ENCODE measurements at places on chromosomes 5 and 9. TPM values are rescaled to one million over a fixed set of nuclear protein-coding genes. Genes with fewer than 3 reads are reported as not detected.

The PTTG1 gene
- 25.8 TPM for total RNA-seq

The PCDHA10 gene
- total RNA-seq, result under 0.01 TPM

The HTR1A gene
- total RNA-seq, result not detected

DNA sequence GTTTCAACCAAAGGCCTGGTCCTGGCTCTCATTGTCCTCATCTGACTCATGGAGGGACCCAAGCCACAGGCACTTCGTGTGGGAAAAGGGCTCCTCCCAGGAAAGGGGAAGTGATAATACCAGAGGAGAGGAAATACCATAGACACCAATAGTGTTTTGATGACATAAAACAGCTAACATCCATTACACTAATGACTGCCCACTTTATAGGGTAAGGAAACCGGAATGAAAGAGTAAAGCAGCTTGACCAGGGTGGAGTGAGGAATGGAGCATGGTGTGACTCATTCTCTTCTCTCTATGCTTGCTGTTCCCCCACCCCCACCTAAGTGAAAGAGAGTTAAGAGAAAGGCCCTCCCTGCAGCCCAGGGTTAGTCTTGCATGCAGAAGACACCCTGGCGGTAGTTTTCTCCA lies 67.4 kb upstream of the HRH2 start:
- peak; percentile 12 for DNase-seq

GRCh38 chr5:137737349-137738131 lies 1.7 kb upstream of the KLHL3 start:
- peak; percentile 39 for DNase-seq

DNA sequence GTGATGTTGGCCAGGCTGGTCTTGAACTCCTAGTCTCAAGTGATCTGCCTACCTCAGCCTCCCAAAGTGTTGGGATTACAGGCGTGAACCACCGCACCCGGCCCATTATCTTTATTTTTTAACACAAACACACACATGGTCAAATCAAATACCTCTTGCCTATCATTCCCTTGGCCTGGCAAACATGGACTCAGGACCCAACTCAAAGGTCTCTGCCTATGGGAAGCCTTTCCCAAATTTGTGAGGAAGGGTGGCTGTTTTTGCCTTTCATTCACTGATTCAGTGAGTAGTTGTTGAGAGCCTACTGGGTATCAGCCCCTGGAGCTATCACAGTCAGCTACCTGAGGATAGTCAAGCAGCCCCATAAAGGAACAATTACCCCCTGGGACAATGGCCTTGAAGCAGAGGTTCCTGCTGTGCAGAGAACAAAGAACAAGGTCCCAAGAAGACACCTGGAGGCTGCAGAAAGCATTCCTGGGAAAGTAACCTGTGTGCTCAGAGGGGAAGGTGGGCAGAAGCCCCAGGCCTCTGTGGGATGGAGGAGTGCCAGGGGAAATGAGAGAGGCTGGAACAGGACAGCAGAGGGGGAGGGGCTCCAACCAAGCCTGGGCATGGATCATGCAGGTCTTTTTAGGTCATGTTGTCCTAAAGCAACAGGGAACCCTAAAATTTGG lies 126.4 kb downstream of the CRB2 start:
- no peak for DNase-seq

GRCh38 chr9:26112724-26113123 lies 434.5 kb upstream of the TUSC1 start:
- no peak for DNase-seq

DNA sequence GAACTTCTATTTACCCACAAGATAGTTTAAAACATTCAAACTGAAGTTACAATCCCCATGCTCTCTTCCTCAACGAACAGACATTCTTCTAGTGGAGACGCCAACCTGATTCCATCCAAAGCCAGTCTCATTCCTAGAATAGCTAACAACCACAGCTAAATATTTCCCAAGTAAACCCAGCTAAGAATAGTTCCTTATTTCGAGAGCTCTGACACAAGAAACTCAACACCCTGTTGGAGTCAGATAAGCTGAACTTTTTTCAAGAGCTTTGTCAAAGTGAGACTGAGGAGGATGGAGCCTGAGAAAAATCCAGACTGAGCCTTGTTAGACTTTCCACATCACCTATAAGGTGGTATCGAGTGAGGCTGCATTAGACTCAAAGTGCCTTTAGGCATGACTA lies 56.7 kb upstream of the RPS23 start:
- DNase-seq, result no peak

DNA sequence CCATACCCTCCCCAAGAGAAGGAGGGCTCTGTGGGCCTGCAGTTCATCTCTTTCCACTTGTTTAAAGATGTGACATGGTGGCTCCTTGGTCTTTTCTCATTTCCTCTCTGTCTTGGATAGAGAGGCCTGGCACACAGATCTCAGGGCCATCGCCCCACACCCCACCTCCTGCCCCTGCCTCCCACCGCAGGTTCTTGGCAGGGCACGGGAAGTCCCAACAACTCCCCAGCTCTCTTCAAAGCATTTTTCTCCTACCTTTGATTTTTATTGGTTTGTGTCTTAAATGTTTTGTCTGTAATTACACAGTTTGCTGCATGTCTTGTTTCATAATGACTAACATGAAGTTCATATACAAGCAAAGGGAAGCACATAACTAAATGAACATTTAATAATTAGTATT lies 178.5 kb upstream of the MSX2 start:
- no peak for DNase-seq

DNA sequence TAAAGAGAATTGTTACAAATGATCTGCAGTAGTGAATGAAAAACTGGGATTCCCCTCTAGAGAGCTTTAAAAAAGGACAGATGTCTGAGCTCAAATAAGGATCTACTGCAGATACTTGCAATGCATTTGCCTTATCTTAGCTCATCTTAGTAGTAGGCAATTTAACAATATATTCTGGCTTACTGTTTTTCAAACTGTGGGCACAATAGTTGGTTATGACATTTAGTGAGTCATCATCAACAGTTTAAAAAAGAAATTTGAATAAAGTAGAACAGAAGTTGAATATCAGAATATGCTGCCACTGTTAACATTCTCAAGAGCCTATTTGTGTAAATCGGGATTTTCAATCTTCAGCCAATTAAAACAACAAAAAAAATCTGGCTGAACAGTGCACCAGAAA lies 6.7 kb upstream of the CAST start:
- DNase-seq, result no peak

GRCh38 chr9:103991698-103992097 lies 102.4 kb upstream of the SMC2 start:
- DNase-seq, result no peak

DNA sequence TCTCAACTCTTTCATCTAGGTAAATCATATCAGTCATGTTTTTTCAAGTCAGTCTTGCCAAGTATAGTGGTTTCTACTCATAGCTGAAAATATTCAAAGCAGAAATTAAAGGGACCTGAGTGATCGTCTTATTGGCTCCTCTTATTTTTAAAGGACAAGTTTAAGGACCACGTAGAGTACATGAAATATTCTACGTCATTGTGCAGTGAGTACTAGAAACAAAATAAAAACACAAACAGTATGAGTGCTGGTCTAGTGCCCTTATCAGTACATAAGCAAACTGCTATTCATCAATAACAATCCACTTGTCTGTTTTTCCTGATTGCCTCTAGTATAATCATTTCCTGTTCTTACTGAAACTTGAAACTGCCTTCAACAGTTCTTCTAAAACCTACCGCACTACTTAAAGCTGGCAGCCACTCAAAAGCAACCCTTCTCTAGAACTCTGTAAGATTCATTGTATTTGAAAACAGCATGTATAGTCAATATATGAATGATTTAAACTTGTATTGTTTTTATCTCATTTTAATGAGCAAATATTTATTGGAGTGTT lies 853.7 kb downstream of the TAF11L14 start:
- DNase-seq, result no peak
